ENCODE measurements at places on chromosomes 6 and 20.

DNA sequence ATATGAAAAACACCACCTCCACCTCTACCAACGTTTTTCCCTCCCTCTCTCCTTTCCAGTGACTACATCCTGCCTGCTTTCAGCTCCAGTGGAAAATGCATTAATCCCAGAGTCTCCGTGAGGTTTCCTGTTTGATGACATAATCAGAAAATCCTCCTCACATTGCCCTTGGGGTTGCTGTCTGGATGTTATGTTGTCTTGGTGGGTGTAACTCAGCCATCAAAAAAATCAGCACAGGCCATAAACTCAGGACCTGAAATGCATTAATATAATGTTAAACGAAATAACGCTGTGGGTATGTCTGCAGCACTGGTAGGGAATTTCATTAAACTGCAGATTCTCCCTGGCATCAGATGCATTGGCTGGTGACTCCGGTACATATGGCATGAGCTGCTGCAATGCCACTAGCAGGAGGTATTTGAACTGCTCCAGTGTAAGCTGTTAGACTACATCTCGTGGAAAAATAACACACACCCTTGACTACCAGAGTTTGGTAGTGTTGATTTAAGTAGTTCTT is 297.8 kb downstream of the PRL start:
- peak; percentile 19 for DNase-seq

DNA sequence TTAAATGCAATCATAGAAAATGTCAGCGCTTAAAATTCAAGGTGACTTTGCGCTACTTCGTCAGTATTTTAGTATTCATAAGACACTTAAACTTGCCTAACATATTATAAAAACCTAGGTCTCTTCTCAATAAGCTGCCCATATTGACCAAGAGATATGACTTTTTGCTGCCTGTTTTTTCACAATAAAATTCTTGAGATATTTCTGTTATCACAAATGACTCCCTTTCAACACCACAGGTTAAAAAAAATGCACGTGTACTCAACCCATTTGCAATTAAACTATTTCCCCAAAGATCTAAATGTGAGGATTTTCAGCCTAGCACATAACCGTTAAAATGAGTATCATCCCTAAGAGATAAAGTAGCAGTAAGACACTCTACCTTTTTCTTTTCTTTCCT is 10.7 kb downstream of the ATXN1 start:
- DNase-seq, result no peak

GRCh38 chr20:57309544-57310115 is 20.0 kb upstream of the SPO11 start:
- DNase-seq, result no peak

- no peak for DNase-seq
These were observed 48.9 kb downstream of the SNX14 start for GRCh38 chr6:85544776-85545175.

DNA sequence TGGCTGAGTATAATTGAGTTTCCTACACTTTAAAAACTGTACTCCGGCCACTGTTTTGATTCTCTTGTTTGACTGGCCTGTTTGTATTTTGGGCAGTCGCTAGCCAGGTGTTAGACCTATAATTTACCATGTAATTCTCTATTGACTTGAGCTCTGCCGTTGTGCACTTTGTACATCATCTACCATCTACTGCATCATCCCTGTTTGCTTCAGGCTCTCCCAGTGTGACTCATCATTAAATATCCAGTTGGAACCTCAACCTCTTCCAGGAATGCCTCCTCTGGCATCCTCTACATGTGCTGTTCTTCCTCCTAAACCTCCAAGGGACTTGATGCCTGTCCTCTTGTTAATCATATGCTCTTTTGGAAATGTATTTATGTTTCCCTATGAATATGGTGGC is 72.3 kb downstream of the FARS2 start:
- peak; percentile 19 for DNase-seq

DNA sequence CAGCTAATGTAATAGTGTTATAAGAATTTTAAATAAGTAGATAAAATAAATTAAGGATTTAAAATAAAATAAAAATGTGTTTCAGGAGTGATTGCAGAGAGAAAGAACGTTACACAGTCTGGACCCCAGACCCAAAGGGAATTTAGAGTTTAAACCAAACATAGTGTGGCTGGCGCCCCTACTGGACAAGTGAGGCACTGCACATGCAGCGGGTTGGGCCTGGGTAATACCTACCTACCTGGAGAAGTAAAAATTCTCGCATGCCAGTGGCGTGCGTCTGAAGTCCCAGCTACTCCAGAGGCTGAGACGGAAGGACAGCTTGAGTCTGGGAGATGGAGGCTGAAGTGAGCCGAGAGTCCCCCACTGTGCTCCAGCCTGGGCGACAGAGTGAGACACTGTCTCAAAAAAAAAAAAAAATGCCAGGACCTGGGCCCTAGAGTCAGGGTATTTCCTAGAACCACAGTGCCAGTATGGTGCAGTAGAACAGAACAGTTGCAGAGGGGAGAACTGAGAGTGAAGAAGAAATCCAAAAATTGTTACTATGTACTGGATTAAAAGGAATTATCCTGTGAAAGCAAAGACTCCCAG is 71.4 kb upstream of the TCF21 start:
- no peak for DNase-seq

- peak; percentile 32 for DNase-seq
These were observed 8.9 kb downstream of the CYP21A2 start for GRCh38 chr6:32047084-32047478.

DNA sequence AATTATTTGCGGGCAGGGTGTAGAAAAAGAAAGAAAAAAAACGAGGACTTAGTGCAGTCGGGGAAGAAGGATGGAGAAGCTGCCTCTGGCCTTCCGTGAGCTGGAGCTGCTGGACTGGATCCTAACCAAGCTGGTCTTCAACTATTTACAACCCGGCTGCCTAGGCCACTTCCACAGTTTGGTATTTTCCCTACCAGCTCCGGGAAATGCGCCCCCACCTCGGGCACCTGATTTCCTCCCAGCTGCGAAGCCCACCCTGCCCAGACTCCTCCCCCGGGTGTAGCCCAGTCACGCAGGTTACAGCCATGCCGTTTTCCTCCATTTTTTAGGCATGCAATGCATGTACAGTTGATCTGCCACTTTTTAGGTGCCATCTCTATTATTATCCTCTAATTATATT is 21.2 kb downstream of the THEMIS start:
- DNase-seq, result peak; percentile 5

DNA sequence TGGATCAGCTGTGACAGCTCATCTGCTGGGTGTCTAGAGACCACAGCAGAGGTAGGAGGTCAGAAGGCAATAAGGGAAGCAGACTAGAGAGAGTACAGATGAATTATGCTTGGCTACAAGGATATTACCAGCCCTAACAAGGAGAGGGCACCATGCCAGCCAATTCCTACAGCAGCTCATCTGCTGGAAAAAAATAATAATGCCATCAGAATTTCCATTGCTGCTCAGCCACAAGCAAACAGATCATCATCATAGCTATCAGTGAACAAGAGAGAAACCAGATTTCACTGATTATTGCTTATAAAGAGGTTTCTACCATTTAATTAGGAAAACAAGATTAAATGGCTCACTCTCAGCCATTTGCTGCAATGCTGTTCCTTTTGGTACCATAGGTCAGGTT is 66.5 kb downstream of the PSMG4 start:
- DNase-seq, result no peak

GRCh38 chr6:26249957-26250697 is 114.9 kb upstream of the BTN3A2 start:
- no peak for DNase-seq

DNA sequence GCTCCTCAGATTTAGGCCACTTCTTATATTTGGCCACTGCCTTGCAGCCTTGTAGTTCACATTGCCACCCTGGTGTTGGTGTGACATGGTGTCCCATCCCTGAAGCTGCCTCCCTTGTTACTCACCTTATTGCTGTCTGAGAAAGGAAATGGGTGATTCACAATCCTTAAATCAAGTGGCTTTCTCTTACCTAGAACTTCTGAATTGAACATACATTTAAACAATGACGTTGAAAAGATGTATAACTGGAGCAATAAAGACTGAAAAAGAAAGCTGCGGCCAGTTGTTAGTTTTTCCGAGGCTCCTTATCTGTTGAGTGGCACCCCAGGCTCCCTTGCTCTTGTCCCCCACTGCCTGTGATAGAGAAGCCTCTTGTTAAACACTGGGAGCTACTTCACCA is 28.8 kb upstream of the GNRH2 start:
- no peak for DNase-seq

GRCh38 chr6:142300302-142300701 is 1.5 kb upstream of the ADGRG6 start:
- no peak for DNase-seq

DNA sequence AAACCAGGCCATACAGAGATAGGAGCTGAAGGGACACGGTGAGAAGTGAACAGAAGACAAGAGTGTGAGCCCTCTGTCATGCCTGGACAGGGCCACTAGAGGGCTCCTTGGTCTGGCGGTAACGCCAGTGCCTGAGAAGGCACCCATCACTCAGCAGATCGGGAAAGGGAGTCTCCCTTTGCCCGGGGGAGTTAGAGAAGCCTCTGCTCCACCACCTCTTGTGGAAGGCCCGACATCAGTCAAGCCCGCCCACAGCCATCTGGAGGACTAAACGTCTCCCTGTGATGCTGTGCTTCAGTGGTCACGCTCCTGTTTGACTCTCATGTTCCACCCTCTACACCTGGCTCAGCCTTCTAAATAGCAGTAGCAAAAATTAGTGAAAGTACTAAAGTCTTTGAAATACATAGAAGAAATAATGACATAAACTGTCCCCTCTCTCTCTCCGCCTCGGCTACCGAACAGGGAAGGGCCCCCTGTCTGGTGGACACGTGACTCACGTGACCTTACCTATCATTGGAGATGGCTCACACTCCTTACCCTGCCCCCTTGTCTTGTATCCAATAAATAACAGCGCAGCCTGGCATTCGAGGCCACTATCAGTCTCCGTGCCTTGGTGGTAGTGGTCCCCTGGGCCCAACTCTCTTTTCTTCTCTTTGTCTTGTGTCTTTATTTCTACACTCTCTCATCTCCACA is 66.7 kb downstream of the RPP21 start:
- no peak for DNase-seq

- DNase-seq, result no peak
These were observed 290.5 kb downstream of the ADGB start for GRCh38 chr6:146889303-146889702.

GRCh38 chr20:33770005-33770404 is 38.2 kb downstream of the ZNF341 start:
- no peak for DNase-seq

DNA sequence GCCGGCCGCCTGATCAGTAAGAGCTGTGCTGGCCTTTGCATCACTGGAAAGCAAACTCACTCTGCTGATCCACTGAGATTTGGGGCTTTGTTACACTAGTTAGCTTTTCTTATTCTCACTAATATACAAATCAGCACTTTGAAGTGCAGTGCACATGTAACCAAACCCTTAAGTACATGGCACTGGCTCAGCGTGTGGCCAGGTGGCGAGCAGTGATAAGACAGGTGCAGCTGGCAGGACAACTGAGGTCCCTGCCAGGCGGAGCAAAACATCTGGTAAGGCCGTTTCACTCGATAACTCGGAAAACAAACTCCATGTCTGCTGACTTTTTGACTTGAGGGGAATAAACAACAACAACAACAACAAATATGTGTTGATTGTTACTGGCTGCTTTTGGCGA is 11.0 kb downstream of the GFRA4 start:
- DNase-seq, result no peak

GRCh38 chr6:25028328-25028727 is 92.6 kb upstream of the RIPOR2 start:
- DNase-seq, result no peak

GRCh38 chr20:2521369-2522305 is 12.9 kb upstream of the ZNF343 start:
- peak; percentile 23 for DNase-seq

- DNase-seq, result no peak
These were observed 101.0 kb upstream of the CHD6 start for GRCh38 chr20:41719151-41719550.

DNA sequence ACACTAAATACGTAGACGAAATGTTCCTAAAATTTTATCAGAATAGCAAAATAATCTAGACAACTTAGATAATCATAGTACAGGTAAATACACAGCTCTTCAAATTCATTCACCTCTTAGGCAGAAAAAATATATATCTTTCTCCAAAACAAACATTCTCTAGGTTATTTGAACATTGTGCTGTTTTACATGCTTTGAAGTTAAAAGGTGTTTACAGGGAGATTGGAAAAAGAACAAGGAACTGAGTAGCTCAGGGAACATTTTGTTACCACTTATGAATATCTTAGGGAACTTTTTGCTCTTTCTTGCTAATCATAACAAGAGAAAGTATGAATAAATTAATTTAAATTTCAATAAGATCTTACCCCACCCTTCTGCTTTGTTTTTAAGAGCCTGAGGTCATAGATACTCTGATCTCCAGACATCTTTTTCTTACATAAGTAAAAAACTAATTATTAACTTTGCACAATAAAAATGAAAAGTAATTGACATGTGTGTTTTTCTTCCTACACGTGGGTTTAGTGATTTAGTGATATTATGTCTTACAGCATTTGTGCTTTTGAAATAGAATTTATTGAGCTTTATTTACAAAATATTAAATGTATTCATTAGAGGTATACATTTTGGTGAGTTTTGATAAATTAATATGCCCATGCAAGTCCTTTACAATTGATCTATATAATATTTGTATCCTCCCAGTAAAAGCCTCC is 1141.4 kb upstream of the EYS start:
- no peak for DNase-seq

All from H54 (cell line).